ENCODE measurements at places on chromosomes 3 and 15.
A peak's percentile ranks its signal among the peaks of the same experiment; 100 is the strongest.

DNA sequence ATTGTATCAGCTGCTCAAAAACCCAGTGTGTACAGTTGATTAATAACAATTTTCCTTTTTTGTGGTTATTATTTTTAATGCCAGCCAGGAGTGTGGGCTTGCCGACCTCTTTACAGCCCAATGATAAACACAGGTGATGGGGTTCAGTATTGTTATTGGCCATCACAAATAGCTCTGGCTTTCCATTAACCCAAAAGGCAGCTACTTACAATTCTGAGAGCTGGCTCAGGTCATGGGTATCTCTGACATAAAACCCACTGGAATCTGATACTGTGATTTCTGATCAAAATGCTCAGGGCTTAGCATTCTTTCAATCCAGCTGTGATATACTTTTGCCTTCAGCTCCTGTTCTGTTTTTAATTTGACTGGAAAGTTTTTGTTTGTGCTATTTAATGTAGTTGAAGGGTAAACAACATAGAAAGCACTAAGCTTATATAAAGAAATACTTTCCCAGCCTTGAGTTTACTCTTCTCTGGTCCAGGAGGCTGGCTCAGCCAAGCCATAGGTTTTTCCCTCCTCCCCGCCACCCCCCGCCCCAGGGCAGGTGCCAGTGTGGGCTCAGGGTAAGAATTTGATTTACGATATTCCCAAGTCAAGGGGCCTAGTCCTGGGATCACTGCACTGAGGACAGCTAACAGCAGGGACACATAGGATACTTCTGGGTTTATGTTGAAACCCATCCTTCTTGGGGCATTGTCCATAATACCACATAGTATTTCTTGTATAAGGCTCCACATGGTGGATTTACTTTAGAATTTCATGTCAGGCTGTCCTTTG is 54.0 kb upstream of the MYZAP start:
- DNase-seq: no peak

DNA sequence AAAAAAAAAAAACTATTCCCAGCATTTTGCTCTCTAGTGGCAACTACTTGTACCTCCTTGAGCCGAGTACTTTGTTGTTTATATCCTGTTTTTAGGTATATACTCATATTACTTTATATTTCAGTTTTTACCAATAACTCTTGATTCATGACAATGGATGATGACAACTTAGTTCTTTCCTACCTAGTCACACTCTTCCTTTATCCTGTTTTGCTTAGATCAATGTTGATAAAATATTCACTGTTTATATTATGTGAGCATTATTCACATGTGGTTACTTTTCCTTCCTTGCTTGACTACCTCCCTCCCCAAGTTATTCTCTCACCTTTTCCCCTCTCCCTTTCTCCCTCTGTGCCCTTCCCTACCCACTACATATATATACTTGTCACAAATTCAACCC is 53.7 kb downstream of the NKIRAS1 start:
- no peak for DNase-seq

GRCh38 chr15:72858205-72858604 is 74.6 kb upstream of the ADPGK start:
- no peak for DNase-seq

- DNase-seq: no peak
Measured at GRCh38 chr3:14497321-14497720, 42.8 kb downstream of the GRIP2 start.

DNA sequence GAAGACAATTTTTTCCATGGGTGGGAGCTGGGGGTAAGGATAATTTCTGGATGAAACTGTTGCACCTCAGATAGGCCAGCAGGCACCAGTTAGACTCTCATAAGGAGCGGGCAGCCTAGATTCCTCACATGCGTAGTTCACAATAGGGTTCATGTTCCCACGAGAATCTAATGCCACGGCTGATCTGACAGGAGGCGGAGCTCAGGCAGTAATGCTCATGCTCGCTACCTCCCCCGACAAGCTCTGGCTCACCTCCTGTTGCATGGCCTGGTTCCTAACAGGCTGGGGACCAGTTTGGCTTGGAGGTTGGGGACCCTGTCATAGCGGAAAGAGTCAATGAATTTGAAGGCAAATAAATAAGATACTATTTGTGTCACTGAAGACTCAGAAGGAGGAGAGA is 105.5 kb downstream of the PLD1 start:
- DNase-seq: no peak

DNA sequence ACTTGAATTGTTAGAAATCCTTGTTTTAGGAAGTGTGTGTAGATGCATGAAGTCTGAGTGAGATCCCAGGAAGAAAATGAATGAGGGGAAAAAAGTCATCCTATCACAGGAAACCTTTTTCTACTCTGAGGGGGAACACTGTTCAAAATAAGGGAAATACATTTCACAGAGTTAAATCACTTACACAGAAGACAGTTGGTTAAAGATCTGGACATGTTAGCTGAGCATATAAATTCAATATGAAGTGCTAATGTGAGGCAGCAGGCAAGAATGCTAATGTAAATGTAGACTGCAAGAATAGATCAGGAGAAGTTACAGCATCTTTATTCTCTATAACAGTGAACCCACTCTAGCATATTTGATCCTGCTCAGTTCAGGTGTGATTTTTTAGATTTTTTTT is 2.6 kb downstream of the TBCCD1 start:
- no peak for DNase-seq

GRCh38 chr3:130085881-130086280 is 4.2 kb downstream of the ALG1L2 start:
- DNase-seq: peak; percentile 21

GRCh38 chr3:129305592-129306091 is 27.0 kb downstream of the HMCES start:
- DNase-seq: peak; percentile 94

GRCh38 chr15:62745621-62746225 is 296.8 kb upstream of the TPM1 start:
- no peak for DNase-seq

- peak; percentile 35 for DNase-seq
Measured at GRCh38 chr15:85793641-85794597, 806 bp downstream of the KLHL25 start.
